ENCODE measurements at places on chromosomes 3 and 15. TPM values are rescaled to one million over a fixed set of nuclear protein-coding genes. Genes with fewer than 3 reads are reported as not detected.

- no peak for DNase-seq
Observed at GRCh38 chr15:88089731-88090130, 166.8 kb downstream of the NTRK3 start.

DNA sequence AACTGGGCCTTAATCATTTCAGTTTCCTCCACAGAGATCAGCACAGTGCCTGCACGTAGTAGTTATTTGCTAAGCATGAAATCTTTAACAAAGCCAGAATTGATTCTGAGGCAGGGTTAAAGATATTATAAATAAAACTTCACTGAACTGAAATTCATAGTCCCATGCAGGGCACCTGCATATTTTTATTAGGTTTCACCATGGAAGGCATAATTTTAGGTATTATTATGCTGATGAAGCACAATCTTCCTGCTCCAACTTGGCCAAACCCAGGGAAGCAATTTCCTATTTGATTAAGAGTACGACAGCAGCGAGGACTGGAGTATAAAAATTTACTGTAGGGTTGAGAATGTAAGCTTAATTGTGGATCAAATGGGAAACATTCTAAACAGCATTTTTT lies 1070.4 kb upstream of the CFAP20DC start:
- DNase-seq = no peak

DNA sequence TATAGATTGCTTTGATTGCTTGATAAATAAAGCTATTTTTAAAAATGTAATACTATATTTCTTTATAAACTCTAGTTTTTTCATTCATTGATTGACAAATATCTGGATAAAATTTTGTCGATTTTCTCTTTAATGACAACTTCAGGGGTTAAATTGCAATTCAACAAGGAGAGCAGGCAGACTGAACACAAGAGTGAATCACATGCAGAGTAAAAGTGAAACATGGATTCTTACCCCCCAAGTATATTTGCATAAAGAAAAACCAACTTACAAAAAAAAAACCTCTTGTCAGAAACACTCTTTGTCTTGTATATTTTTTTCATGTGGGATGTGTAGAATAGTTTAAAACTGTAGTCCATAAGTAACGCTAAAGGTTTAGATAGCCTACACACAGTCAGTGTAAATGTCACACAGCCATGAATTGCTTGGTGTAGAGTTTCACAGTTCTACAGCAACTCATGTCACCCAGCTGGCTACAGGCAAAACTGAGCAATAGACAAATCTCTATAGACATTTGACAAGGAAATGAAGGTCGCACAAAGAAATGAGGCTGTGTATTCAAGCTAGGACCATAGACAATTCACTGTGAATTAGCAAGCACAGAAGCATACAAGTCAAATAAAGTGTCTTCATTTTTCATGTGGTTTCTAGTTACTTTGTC lies 141.6 kb downstream of the THRB start:
- DNase-seq = no peak

DNA sequence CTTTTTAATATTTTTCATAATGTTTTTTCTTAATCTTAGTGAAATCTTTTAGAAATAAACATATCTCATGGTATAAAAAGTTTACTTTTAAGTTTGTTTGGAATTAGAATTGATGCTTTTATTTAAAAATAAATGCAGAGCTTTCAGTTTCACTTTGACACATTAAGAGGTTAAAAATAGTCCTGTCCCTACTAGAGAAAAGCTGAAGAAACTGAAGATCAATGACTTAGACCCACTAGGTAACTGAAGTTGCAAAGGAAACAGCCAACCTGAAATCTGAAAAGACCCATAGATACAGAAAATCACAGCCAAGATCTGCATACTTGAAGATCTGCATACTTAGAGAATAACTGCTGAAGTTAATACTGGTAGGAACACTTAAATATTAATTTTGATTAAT lies 237.6 kb downstream of the RAP2B start:
- no peak for DNase-seq

UQCC5 gene
- 26.0 TPM for total RNA-seq

CCDC14 gene
- total RNA-seq = 34.6 TPM

DNA sequence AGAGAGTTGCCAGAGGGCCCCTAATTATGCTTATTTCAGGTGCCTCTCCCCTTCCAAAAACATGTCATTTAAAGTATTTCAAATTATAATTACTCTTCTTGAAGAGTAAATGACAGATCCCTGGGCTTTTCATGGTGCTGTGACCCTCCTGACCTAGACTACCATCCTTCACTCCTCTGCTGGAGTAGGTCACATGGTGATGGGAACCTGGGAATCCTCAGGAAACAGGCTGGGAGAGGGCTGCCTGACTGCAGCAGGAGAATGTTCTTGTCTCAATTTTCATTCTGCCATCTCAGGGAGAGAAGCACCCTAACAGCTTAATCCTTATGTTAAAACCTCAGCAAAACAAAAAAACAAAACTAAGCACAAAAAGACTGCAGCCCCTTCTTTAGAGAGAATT lies 24.6 kb downstream of the PGBD4 start:
- no peak for DNase-seq

DNA sequence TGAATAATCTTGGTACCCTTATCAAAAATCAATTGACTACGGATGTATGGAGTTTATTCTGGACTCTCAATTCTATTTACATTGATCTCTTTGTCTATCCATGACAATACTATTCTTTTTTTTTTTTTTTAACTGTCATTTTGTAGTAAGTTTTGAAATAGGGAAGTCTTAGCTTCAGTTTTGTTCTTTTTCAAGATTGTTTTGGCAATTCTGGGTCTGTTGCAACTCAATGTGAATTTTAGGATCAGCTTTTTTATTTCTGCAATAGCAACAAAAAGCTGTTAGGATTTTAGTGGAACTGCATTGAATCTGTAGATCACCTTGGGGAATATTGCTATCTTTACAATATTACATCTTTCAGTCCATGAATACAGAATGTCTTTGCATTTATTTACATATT lies 21.4 kb downstream of the BTLA start:
- no peak for DNase-seq

DNA sequence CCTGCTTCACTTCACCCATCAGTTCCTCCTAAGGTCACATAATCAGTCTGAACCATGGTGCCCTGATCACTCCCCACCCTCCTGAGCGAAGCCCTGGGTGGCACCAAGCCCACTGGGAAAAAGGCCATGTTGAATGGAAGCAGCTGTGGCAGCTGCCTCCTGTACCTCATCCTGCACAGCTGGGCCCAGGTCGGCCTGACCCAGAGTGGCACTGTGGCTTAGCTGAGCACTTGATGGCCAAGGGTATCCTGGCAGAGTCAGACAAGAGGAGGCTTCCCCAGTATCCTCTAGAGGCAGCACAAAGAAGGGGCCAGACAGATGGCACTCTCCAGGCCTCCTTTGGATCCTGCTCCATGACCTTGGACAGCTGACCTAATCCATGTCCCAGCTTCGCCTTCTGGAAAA lies 68.4 kb downstream of the TLE3 start:
- DNase-seq = no peak

- DNase-seq = peak; percentile 79
Observed at GRCh38 chr15:77295446-77295845, 124.5 kb downstream of the PEAK1 start.

PEX11A gene
- 2.5 TPM for total RNA-seq

BCL2A1 gene
- not detected for total RNA-seq

- DNase-seq = no peak
Observed at GRCh38 chr3:159059395-159059794, 257.5 kb downstream of the MFSD1 start.

CISH gene
- total RNA-seq = 0.75 TPM

- no peak for DNase-seq
Observed at GRCh38 chr3:190855151-190855550, 7.3 kb downstream of the GMNC start.

HACD2 gene
- 34.3 TPM for total RNA-seq

GRCh38 chr3:145623349-145623748 lies 537.6 kb downstream of the PLOD2 start:
- no peak for DNase-seq

TNFAIP8L3 gene
- total RNA-seq = 1.1 TPM

HDAC11 gene
- total RNA-seq = 8.6 TPM

GRCh38 chr3:126558336-126559071 lies at the start of gene C3orf22:
Gene C3orf22, minus strand, starts transcription at chr3:126558932. Its CDS starts 5,542 bp downstream, at chr3:126553390.
- no peak for DNase-seq

- no peak for DNase-seq
Observed at GRCh38 chr3:66312039-66312438, 91.2 kb downstream of the SLC25A26 start.

DNA sequence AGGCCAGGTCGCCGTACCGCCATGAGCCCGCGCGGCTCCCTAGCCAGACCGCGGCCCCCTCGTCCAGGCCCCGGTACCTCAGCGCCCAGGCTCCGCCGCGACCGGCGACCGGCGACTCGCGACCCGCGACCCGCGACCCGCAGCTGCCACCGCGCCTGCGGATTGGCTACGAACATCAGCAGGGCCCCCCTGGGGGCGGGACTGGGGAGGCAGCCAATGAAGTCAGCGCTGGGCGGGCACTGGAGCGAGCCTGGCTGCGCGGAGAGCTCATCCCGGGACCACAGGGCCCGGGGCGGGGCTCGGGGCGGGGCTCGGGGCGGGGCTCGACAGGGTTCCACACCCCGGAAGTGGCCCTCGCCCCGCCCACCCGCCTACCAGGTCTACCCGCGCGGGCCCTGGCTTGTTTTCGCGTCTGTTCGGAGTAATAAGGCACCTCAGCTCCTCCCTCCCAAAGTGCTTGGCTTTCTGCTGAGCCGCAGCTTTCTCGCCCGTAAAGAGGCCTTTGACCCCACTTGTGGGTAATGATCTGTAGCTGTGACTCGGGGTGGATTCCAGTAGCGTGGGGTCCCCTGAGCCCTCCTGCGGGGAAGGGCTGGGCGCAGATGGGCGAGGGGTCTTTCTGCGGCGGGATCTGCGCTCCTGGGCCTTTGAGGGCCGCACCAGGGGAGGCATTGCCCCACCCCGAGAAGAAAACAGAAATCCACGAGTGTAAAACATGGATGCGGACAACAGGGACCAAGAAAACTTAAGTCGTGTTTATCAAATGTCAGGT lies at the start of gene LYSMD4:
LYSMD4 (minus strand) TSS at position 170 of the 772 bp plus-strand sequence. CDS start 1,438 bp downstream, outside the sequence.
- DNase-seq = peak; percentile 77

DLEC1 gene
- 0.19 TPM for total RNA-seq

DNA sequence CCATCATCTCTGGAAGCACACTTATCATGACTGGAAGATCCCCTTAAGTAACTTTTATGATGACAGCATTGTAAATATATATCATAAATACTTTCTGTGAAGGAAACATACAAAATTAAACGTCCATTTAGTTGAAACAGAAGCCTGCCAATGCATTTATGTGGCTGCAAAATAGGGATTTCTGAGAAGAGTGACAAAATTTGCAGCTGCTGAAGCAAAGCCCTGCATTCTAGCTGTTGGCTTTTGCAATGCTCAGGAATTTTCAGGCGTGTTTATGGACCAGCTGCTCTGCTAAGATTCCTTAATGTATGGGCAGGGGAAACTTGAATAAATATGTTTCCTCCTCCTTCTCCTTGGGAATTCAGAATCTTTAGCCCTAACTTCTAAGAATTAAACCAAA lies 137.3 kb downstream of the CACNA2D3 start:
- DNase-seq = no peak

DNA sequence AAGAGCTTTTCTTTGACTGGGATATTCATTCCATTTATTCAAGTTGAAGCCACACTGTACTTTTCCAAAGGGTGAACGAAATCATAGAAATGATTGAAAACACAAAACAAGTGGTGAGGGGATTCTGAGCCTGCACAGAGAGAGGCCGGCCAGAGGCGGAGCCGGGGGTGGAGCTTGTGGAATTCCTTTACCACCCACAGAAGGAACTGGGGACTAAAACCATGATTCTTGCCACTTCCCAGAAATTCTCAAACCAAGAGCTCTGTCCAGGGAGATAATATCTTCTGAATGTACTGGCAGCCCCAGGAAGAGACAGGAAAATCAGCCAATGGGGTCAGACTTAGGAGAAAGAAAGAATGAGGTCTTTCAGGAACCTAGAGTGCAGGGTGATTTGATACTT lies 20.8 kb downstream of the FBN1 start:
- DNase-seq = peak; percentile 37

DNA sequence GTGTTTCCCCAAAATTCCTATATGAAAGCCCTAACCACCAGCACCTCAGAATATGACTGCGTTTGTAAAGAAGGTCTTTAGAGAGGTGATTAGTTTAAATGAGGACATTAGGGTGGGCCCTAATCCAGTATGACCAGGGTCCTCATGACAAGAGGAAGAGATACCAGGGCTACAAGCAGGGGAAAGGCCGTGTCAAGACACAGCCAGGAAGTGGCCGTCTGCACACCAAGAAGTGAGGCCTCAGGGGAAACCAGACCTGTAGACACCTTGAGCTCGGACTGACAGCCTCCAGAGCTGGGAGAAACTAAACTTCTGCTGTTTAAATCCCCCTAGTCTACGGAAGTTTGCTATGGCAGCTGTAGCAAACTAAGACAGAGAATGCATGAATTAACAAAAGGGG lies 14.2 kb downstream of the KIF7 start:
- no peak for DNase-seq

- no peak for DNase-seq
Observed at GRCh38 chr3:129623447-129624118, 17.1 kb upstream of the PLXND1 start.

- DNase-seq = no peak
Observed at GRCh38 chr15:66017000-66017399, 147.7 kb downstream of the RAB11A start.

GRCh38 chr15:43299884-43300283 lies 30.5 kb downstream of the LCMT2 start:
- DNase-seq = no peak

- no peak for DNase-seq
Observed at GRCh38 chr3:193509103-193509965, 45.4 kb downstream of the ATP13A4 start.

GRCh38 chr3:15206662-15207576 lies 873 bp downstream of the CAPN7 start:
- DNase-seq = peak; percentile 39

TAGLN3 gene
- total RNA-seq = 7.9 TPM

DNA sequence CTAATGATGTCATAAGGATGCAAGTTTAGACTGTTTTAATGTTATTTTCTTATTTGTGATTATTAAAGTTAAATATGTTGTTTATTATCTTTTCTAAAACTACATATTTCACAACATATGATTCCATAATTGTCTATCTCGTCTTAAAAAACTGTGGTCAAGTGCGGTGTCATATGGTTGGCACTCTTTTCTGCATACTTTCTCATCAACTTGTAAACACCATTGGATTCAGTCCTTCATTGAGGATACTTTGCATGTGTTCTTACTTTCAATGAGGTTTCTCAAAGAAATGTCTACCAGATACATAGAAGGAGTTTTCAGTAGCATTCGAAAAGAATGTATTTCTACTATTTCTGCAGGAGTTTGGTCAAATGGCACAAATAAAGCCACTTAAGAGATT lies 22.0 kb upstream of the ALPK3 start:
- no peak for DNase-seq

- DNase-seq = peak; percentile 82
Observed at GRCh38 chr3:126100634-126101301, 16.8 kb upstream of the SLC41A3 start.

GRCh38 chr3:47000198-47000815 lies 20.8 kb downstream of the NBEAL2 start:
- no peak for DNase-seq

Measured in astrocyte (in vitro differentiated cells and primary cell).